ENCODE measurements at places on chromosomes 16 and 17.

DNA sequence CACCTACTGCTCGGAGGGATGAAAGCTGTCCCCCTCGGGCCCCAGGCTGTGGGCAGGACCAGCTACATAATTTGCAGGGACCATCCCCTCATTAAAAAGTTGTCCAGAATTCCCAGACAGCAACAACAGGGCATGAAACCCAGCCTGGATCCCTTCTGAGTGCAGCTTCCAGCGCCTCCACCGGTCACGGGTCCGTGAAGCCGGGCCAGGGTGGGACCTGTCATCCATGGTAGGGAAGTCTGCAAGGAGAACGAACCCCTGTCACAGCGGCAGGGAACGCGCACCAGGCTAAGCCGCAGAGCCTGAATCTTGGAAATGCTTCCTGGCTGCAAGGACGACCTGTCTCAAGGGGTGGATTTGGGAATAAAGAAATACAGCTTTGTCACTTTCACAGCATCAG lies 214.2 kb downstream of the RBFOX3 start:
- no peak for DNase-seq

- peak; percentile 36 for DNase-seq
These were observed 220 bp upstream of the ARHGAP44 start for GRCh38 chr17:12789075-12789480.

DNA sequence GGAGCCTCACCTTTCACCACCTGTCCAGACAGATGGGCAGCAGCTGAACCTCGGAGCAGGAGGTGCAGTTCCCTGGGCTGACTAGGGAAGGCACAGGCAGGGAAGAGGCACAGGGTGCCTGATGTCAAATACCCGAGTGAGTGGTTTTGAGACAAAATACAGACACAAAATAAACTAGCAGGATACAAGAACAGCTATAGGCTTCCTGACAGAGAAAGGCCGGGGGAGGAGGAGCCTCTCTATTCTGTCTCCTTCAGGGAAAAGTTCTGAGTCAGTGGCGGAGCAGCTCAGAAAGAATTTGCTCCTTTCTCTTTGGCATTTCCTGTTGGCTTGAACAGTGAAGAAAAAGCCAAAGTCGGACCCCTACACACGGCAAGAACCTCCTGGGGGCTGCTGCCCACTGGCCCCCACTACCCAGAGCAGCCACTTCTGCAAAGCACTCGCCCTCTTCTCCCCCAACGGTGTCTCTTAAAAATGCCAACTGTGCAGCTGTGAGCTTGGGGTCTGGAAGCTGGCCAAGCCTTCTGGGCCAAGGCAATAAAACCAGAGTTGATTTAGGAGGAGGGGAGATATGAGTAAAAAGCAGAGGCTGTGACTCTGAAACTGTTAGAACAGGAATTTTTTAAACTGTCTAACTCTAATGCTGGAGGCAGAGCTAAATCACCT lies 14.4 kb upstream of the FAAP100 start:
- peak; percentile 90 for DNase-seq

DNA sequence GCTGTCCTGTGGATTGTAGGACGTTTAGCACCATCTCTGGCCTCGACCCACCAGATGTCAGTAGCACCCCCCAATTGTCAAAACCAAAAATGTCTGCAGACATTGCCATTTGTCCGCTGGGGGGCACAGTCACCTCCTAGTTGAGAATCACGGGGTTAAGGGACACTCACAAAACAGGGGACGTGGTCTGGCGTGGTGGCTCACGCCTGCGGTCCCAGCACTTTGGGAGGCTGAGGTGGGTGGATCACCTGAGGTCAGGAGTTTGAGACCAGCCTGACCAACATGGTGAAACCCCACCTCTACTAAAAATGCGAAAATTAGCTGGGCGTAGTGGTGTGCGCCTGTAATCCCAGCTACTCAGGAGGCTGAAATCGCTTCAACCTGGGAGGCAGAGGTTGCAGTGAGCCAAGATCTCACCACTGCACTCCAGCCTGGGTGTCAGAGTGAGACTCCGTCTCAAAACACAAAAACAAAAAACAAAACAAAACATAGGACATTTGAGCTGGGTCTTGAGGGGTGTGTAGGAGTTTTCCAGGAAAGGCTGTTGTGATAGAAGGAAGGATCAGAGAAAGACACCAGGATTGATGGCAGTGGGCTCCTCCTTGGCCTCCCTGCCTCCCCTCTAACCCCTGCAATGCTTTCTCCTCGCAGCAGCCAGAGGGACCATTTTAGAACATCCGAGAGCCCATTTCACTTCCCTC lies 171.8 kb upstream of the GSE1 start:
- no peak for DNase-seq

DNA sequence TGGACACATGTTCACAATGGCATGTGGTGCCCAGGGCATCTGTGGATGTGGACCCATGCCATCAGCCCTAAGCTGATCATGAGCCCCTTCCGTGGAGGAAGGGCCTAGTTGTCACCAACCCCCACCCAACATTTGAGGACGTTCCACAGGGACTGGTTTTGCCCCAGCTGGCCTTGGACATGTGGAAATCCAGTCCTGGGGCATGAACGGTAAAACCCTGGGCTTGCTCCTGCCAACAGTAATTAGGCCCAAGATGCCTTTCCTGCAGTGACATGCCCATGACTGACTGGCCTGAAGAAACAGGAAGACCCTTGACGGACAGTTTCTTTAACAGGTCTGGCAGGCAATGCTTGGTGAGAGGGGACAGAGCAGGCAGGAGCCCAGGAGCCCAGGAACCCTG lies 7.7 kb downstream of the TNS4 start:
- no peak for DNase-seq

DNA sequence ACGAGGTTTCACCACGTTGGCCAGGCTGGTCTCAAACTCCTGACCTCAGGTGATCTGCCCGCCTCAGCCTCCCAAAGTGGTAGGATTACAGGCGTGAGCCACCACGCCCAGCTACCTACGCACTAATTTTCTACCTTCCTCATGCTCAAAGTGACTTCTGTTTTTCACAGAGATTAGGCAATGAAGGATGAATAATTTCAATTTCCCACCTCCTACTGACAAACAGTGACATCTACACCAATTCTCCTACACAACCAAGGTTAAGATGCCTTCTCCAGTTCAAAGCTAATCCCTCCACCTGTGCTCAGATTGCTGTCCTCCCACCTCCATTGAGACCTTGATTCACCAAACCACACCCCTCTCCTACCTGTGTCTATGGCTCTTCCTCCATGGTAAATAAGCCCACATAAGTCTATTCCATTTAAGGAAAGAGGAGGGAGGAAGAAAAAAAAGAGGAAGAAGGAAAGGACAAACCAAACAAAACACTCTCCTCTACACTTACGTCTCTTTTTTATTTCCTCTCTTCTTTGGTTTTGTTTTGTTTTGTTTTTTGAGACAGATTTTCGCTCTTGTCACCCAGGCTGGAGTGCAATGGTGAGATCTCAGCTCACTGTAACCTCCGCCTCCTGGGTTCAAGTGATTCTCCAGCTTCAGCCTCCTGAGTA lies 5.5 kb upstream of the MED11 start:
- peak; percentile 74 for DNase-seq

GRCh38 chr17:28406473-28406814 lies 432 bp upstream of the SLC46A1 start:
- no peak for DNase-seq

DNA sequence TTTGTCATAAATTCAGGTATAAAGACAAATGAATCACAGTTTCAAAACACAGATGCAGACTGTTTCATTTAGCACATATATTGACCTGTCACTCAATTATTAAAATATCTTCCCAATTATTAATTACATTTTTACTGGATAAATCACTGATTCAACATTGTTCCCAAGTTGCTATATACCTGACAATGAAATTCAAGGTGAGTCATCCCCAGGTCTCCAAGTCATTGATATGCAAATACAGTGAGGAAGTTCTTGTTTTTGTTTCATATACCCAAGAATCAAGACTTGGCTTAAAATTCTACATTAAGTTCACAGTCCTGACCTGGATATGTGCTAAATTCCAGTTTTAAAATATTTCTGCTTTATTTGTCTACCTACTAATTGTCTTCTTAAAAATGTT lies 599.3 kb upstream of the PSMD7 start:
- DNase-seq, result no peak

DNA sequence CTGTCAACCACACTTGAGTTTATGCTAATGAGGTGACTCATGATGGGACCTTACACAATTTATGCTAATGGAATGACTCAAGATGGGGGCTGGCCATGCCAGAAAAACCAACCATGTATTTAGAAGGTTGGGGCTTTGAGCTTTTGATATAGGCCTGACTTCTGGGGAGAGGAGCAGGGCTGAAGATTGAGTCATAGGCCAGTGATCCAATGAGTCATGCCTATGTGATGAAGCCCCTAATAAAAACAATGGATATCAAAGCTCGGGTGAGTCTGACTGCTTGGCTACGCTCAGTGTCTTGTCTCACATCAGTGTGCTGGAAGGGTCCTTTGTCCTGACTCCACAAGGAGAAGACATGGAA lies 7.3 kb downstream of the MFSD6L start:
- DNase-seq, result peak; percentile 77

DNA sequence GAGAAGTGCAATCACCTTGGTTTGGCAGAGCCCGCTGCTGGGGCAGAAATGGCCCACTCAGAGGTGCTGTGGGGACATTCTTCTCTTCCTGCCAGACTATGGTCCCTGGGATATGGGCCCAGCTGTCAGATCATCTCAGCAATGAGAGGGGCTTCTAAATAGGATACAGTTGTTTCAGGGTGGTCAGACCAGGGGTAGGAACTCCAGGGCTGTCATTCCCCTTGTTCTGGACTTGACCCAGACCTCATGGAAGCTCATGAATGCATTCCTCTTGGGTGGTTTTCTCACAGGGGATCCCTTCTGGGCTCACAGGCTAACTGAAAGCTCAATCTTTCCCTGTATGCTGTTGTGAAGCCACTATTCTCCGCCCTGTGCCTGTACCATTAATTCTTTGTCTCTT lies 347.2 kb downstream of the SLC39A11 start:
- no peak for DNase-seq

- DNase-seq, result no peak
These were observed 1.1 kb downstream of the RARA start for GRCh38 chr17:40309949-40310510.

- peak; percentile 4 for DNase-seq
These were observed 5.6 kb downstream of the SF3B3 start for GRCh38 chr16:70529051-70529777.

DNA sequence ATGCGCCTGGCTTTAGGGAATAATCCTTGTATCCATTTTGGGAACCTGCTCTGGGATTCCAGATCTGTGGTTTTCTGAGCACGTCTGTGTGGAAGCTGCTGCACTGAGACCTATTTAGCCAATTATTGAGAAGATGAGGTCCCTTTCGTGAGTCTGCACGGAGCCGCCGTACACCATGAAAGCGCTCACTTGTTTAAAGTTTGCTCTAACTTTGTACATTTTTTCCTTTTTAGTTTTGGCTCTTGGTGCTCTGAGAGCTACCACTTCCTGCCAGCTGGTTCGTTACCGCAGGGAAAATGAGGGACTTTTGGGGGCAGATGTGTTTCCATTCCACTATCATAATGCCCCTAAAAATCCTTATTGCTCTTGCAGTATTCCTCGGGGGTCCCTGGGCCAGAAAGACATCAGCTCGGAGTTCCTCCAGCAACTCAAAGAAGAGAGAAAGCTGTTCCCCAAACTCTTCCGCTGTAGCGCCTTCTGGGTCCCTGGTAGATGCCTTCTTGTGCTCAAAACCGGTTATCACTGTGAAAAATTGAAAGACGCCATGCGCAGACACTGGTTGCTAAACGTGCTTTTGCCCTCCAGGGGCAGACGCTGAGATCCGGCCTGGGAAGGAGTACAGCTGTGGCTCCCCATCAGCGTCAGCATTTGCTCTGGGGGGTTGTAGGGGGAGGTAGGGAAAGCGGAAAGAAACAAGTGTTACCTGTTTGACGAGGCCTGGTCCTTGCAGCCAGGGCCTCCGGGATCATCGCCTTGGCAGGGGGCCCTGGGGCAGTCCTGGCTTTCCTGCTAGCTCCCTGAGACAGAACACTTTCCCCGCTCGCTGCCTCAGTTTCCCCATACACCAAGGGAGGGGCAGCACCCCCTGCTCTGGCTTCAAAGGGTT lies 238.1 kb downstream of the MRTFB start:
- no peak for DNase-seq

GRCh38 chr17:80339118-80339517 lies 75.8 kb upstream of the ENDOV start:
- no peak for DNase-seq

GRCh38 chr17:57750895-57751294 lies 5.8 kb upstream of the CCDC182 start:
- no peak for DNase-seq

- no peak for DNase-seq
These were observed 108.8 kb downstream of the WSCD1 start for GRCh38 chr17:6179017-6179416.

DNA sequence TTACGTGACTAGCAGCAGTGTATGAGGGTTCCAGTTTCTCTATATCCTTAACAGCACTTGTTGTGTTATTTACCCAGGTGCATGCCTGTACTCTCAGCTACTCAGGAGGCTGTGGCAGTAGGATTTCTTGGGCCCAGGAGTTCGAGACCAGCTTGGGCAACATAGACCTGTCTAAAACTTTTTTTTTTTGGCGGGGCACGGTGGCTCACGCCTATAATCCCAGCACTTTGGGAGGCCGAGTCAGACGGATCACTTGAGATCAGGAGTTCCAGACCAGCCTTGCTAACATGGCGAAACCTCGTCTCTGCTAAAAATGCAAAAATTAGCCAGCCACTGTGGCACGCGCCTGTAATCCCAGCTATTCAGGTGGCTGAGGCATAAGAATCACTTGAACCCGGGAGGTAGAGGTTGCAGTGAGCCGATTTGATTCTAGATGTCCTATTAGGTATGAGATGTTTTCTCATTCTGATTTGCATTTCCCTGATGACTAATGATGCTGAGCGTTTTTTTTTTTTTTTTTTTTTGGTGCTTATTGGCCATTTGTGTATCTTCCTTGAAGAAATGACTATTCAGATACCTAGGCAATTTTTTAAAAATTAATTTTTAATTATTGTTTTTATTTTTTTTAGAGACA lies 13.4 kb downstream of the CASC3 start:
- no peak for DNase-seq

DNA sequence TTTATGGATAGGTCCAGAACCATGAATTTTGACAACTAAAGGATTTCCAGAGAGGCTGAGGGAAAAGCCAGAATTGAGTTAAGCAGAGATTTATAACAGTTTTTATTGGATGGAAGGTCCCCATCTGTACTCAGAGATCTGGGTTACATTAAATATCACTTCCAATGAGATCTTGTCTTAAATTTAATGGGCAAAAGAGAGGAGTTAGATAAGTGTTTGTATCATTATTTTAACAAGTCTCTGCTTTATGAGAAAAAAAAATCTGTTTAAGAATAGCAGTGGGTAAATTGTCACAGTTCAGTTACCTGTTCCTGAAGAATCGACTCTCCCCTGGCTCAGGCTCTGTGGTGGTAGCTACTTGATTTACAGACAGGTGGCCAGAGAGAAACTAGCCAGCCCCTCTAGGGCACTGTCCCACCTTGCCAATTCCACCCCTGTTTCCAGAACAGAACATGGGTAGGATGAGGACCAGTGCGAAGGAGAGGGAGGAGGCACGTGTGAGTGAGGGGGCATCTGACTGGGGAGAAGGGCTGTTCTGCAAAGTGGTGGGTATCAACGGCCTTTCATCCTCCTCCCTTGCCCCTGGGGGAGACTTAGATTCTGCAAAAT lies 22.1 kb upstream of the CRHR1 start:
- no peak for DNase-seq
